ENCODE measurements at places on chromosomes 12 and 14.

- DNase-seq: peak; percentile 79
Measured at GRCh38 chr12:9064815-9065606, 50.7 kb downstream of the A2M start.

- DNase-seq: no peak
Measured at GRCh38 chr12:93563807-93564538, 8.5 kb upstream of the SOCS2 start.

DNA sequence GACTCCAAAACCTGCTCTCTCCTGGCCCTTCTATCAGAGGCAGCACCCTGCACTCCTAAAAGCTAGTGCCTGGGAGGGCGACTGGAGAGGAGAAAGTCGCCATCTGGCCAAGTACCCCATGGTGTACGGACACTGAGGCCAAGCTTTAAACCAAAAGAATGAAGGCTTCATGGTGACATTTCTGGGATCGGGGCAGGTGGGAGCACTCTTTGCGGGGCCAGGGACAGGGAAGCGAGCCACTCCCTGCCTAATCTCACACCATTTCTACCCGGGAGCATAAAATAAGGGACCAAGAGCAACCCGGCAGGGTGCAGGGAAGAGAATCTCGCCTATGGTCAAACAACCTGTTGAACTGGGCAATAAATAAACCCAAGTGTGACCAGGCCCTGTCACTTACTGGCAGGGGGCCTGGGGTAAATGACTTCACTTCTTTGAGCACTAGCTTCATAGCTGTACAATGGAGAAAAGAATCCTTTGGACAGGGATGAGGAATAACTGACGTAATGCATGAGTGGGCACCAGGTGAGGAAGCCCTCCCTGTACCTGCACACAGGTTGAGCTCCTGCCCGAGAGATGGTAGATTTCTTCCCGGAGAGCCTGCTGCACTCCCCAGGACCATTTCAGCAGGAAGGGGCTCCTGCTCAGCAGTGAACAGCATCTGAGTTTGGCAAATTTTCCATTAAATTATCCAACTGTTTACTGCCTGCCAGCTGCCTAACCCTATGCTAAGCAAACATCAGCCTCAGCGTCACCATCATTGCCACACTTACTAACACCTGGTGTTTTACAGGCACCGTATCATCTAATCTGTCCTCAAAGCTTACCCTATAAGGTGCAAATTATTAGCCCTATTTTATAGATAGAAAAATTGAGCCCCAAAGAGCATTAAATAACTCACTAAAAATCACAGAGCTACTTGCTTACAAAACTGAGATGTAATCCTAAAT, 2.0 kb downstream of the SERPINA1 start:
- DNase-seq: peak; percentile 2

- no peak for DNase-seq
Measured at GRCh38 chr14:55546212-55546874, 33.7 kb upstream of the KTN1 start.

GRCh38 chr14:64934338-64934929, 8.1 kb downstream of the GPX2 start:
- DNase-seq: no peak

- DNase-seq: no peak
Measured at GRCh38 chr12:33560653-33561208, 121.1 kb upstream of the SYT10 start.

- DNase-seq: no peak
Measured at GRCh38 chr12:84814664-84815245, 97.8 kb downstream of the SLC6A15 start.

DNA sequence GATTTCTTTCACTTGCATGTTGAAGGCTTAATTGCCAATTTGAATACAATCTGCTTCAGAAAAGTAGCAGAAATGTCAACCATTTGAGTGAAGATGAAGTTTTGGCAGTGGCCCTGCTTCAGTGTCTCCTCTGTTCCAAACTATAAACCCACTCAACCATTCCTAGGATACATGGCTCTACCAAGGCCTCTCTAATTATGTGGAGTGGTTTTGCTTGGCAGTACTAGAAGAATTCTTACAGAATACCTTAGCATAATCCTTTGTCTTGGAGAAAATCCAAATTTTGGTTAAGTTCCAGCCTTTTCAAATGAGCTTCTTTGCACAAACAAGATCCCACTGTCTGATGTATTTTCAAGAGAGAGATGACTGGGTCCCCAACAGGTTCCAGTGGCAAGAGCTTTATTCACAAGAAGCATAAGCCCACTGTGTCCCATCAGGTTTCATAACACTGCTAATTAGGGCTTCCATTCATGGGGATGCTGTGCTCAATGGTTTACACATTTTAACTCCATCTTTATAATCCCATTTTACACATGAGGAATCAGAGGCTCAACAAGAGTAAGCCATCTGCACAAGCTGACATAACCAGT, 234.5 kb downstream of the IPO8 start:
- DNase-seq: no peak

DNA sequence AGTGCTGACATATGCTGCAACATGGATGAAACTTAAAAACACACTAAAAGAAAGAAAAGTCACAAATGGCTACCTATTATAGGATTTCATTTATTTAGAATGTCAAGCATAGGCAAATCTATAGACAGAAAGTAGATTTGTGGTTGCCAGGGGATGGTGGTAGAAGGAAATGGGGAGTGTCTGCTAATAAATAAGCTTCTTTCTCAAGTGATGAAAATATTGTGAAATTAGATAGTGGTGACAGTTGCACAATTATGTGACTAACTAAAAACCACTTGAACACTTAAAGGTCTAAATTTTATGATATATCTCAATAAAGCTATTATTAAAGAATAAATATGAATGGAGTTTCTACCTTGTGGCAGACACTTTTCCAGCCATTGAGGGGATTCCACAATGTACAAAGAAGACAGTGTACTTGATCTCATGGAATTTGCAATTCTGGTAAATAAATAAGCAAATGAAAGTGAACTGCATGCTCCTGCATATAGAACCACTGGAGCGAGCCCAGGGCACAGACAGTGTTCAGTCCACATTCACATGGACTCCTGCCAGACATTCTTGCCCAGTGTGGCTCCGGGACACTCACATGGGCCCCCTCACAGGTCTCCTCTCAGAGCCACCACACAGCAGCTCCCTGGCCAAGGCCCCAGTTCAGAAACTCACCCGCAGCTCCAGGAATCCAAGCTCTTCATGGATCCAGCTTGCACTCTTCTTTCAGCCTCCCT, 107.1 kb upstream of the ARID2 start:
- DNase-seq: no peak

GRCh38 chr14:23430016-23430722, 5.3 kb downstream of the MYH7 start:
- DNase-seq: peak; percentile 13

DNA sequence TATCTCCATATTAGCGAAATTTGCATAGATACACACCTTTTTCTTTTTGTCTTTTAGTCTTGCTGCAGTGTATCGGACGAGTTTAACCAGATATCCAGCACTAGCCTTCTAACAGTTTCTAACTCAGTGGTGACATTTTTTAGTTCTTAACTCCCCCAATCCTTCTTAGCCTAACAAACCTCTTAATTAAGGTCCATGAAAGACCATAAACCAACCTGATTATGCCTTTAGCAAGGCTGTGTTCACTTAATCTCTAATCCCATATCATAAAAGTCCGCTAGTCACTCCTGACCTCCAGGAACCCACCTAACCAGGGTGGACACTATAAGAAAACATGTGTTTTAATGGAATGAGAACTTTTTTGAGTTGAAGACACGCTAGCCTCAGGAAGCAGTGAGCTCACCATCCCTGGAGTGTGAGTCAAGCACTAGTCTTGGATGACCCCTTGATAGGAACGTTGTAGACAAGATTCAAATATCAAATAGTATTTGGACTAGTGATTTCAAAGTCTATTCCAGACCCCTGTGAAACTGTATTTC, 9.5 kb downstream of the CDKN1B start:
- DNase-seq: no peak

- no peak for DNase-seq
Measured at GRCh38 chr14:60981633-60982455, 799 bp downstream of the SLC38A6 start.

GRCh38 chr12:103583008-103583407, 4.1 kb upstream of the STAB2 start:
- DNase-seq: no peak
